ENCODE measurements at places on chromosomes 1 and 21. TPM values are rescaled to one million over a fixed set of nuclear protein-coding genes. Genes with fewer than 3 reads are reported as not detected.
A peak's percentile ranks its signal among the peaks of the same experiment; 100 is the strongest.

DNA sequence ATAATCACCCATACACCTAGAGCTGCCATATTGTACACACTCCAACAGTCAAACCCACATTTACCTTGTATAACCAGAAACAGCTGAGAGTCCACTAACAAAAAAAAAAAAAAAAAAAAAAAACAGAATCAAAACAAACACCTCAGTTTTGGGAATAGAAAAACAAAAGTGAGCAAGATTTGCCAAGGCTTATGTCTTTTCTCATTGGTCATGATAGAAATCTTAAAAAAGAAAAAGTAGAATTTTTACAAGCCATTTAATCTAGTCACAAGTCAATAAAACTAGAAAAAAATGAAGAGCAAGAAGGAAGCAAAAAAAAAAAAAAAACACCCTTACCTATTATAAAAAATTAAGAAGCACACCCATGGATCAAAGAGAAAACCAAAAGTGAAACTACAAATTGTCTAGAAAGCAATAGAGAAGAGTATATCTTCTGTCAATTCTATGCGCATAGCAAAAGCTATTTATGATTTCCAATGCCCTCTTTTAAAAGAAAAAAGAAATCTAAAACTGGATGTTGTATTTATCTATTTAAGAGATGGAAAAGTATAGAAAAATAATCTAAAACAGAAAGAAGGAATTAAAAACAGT lies 113.2 kb upstream of the GALNT2 start:
- no peak for DNase-seq

DNA sequence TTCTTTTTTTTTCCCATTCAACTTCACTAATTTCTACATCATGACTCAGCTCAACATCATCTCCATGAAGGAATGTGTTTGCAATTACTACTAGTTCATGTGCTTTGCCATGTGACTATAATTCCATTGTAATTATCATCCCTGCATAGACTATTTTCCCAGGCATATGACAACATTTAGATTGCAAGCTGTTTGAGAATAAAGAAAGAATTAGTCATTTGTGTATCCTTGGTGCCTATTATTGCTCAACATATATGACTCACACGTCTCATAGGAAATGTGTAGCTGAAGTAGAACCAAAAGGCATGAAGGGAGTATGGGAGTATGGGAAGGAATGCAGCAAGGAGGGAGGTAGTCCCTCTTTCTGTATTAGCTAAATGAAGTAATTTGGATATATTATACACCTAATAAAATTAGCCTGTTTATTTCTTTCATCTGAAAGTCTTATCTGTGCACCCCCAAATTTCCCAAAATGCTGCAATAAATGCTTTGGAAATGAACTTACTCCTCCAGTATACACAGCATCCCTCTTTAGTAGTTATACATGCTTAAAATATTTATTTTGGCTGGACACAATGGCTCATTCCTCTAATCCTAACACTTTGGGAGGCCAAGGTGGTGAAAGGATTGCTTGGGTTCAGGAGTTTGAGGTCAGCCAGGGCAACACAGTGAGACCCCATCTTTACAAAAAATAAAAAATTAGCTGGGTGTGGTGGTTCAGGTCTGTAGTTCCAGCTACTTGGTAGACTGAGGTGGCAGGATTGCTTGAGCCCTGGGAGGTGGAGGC lies 316.9 kb upstream of the ADGRL4 start:
- DNase-seq = no peak

Gene AQP10
- 0.85 TPM for total RNA-seq

DNA sequence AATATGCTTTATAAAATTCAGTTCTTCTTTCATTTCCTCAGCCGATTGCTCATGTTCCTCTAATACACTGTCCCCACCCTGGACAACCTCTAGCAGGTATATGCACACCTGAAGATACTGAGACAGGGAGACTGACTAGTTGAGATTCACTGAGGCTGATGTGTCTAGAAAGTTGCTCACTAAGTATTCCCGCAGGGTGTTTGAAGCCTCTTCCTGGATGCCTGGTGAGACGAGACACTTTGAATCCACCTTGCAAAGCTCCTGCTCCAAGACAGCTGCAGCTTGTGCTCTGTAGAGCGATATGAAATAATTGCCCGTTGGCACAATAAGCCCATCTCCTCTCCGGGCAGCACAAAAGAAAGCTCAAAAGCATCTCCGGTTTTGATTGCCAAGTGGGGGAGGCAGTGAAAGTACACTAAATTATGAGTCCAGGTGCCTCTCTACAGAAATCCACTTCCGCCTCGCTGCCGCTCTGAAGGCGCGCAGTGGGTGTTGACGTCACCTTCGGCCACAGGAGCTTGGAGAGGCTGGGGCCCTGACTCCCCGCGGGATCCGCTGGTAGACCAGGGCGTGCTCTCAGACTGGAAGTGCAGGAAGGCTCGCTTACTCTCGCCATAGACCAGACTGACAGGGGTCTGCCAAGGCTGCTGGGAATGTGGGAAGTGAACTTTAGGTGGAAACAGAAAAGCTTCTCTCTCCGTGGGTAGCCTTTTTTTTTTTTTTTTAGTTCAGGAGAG lies 46.3 kb downstream of the GPA33 start:
- DNase-seq = peak; percentile 76

Data from prostate gland (tissue), 2 donors.